ENCODE measurements at places on chromosomes 5 and 9. TPM values are rescaled to one million over a fixed set of nuclear protein-coding genes. Genes with fewer than 3 reads are reported as not detected.

DNA sequence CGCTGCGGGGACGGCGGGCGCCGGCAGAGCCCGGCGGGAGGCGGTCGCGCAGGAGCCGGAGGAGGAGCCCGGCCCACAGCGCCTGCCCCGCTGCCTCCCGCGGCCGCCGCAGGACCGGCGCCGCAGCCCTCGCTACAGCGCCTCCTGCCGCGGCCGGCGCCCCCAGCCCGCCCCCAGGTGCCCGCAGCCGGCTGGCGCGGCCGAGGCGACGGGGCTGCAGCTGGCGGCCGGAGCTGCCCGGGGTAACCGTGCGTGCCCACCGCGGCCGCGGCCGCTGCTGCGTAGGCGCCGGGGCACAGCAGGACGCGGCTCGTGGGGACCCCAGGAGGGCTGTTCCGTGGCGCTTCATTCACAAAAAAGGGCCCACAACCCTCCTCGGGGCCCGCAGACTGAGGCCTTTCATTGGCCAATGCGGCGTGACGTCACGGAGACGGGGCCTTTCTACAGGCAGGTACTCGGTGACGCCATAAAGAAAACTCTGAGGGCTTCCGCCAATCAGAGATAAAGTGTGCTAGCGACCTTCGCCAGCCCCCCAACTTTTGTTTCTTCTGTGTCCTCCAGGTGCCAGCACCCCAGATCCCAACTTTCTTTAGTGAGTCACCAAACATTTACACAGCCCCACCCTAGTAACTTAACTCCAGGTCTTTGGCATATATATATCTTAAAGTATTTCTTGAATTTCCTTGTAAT, at the start of gene CDC14B:
Gene CDC14B, minus strand, starts transcription at position 353 of the 690 bp plus-strand sequence. CDS start 465 bp downstream, outside the sequence.
- DNase-seq, result peak; percentile 84

DNA sequence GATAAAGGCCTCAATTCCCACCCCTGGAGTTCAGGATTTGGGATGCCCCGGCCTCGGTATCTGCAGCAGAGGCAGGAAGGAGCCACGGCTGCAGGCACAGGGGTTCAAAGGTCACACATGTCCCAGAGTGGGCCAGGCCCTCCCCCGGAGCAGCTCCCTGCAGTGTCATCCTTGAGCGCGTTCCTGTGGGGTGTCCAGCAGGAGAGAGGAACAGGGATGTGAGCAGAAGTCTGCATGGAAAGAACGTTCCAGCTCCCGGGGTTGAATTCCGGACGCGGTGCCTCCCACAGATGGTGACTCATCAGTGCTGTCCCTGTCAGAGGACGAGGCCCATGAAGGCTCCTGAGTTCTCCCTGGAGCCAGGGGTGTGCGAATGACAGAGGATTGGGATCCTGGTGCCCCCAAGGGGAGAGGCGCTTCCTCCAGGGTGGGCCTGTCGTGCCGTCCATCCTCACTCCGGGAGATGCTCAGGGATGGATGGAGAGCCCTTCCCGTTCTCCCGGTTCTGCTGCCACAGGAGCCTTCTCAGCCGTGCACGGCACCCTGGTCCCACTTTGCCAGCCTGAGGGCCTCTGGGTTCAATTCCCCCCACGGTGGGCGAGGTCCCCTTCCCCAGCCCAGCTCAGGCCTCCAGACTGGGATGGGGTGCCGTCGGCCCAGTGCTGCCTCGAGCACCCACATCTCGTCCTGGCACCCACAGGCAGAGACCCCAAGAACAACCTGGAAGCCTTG, 3.1 kb downstream of the LCN1 start:
- no peak for DNase-seq

- no peak for DNase-seq
These were observed 51.0 kb downstream of the DOCK2 start for GRCh38 chr5:169688106-169688505.

- no peak for DNase-seq
These were observed 265.7 kb upstream of the PANK3 start for GRCh38 chr5:168844922-168845296.

The EIF4EBP3 gene
- 116 TPM for total RNA-seq

DNA sequence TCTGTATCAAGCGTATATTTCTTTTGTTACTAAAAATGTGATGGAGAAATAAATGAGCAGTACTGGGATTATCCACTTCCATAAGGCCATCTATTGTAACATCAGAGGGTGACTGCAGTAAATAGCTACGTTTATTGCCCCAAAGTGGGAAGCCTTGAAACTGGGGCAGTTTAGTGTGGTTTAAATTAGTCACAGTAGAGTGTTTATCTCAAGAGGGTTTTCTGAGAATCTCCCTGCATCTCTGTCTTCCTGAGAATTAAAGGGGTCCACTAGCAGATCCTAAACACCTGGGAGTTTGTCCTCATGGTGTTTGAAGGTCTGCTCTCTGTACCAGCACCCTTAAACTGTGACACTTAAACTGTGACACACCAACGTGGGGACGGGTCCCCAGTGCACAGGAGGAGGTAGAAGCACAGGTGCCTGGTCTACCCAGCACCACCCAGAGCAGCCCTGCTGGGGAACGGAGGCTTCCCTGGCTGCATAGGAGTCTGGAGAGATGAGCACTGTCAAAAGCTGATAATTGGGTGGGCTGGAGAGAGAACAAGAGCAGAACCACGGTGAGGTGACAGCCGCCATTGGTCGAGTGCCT, 25.2 kb downstream of the PRRC2B start:
- no peak for DNase-seq

GRCh38 chr5:16546732-16547131, 70.1 kb downstream of the RETREG1 start:
- no peak for DNase-seq

GRCh38 chr5:1468629-1469527, 23.6 kb upstream of the SLC6A3 start:
- DNase-seq, result no peak

GRCh38 chr9:120619751-120620655, 40.0 kb upstream of the CDK5RAP2 start:
- DNase-seq, result no peak

GRCh38 chr5:143551820-143552251, 148.3 kb upstream of the NR3C1 start:
- no peak for DNase-seq

- DNase-seq, result no peak
These were observed 330.7 kb upstream of the POU5F2 start for GRCh38 chr5:94072116-94072515.

The ATP10B gene
- total RNA-seq, result 0.04 TPM

GRCh38 chr9:71302776-71303175, 181.4 kb upstream of the TRPM3 start:
- DNase-seq, result no peak

The FCN2 gene
- not detected for total RNA-seq

The STPG3 gene
- not detected for total RNA-seq

GRCh38 chr9:98502311-98502975, 206.3 kb downstream of the GABBR2 start:
- DNase-seq, result no peak

DNA sequence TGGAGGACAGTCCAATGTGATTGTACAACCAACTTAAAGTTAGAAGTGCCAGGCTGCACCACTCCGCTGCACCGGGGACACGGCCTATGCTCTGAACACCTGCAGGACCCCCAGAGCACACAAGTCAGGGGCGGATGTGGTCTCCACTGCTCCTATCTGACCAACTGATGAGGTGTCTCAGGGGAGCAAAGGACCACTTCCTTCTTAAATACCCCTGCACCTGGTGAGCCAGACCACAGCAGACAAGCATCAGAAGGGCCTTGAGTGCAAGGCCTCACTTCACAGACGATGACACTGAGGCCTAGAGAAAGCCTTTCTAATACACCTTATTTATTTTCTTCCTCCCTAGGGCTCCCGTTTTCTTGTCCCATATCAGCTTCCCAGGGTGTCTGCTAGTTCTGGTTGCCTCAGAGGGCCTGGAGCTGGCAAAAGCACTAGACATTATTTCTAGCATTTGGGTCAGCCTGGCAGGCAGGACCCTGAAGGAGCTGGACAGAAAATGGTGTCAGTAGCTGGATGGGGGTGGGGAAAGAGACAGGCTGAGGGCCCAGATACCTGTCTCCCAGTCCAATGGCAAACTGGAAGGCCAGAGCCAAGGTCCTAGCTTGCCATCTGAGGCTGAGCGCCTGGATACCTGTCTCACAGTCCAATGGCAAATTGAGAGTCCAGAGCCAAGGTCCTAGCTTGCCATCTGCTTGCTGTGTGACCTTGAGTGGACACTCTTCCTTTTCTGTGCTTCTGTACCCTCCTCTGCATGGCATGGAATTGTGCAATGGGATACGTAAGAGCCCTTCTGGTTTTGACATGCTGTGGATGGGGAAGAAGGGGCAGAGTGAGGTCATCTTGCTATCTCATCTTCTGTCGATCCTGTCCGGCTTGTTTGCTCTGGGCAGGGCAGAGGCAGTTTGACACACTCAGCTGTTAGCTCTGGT, 9.0 kb downstream of the CCDC69 start:
- no peak for DNase-seq

GRCh38 chr9:85900504-85901201, 40.3 kb upstream of the NAA35 start:
- DNase-seq, result no peak

DNA sequence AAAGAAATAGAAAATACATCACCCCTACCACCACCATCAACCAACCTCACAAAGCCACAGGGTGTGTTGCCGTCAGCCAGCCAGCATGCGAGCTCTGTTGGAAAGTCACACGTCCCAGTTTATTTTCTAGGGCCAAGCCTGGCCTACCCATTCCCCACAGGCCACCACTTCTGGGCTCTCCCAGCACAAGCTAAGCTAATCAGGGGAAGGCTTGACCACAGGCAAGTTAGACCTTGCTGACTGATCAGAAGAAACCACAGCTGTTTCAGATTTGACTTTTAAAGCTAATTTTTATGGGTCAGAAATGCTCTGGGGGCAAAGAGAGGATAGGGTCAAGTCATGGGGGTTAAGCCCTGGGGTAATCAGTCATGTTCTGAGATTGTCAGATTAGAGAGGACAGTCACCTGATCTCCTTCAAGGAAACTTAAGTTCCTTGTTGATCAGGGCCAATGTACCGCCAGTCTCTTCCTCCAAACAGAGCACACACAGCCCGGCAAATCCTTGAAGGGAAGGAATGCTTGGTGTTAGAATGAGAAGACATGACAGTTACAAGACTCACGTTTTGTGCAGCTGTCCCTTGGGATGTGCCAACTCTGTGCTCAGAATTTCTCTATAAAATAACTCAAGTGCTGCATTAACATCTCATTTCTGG, 7.6 kb downstream of the SHB start:
- DNase-seq, result no peak

- DNase-seq, result peak; percentile 1
These were observed 3.9 kb downstream of the VDAC1 start for GRCh38 chr5:134000696-134001453.

- no peak for DNase-seq
These were observed 321.7 kb upstream of the TNC start for GRCh38 chr9:115439641-115440040.

The TAF11L14 gene
- not detected for total RNA-seq

- DNase-seq, result no peak
These were observed 101.2 kb upstream of the GDNF start for GRCh38 chr5:37940931-37941623.

The AFAP1L1 gene
- 38.6 TPM for total RNA-seq

GRCh38 chr5:135650081-135650480, 71.3 kb upstream of the CXCL14 start:
- no peak for DNase-seq

DNA sequence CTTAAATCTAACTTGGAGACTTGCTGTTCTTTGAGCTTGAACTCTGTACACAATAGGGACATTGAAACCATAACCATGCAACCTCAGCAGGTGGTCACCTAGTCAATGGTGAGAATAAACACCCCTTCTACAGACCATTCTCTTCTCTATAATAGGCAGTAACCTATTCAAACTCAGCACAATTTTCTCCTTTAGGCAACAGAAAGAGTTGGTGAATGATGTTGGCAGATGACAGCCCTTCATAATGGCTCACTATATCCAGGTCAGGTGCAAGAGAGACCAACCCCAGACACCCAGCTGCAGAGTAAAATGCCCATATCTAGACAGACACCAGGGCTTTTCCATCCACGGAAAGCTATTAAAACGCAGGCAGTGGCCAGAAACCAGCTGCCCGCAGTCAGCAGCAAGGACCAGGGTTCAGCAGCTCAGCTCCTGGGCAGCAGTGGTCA, 106.7 kb downstream of the SERINC5 start:
- DNase-seq, result no peak

- DNase-seq, result no peak
These were observed 23.9 kb downstream of the B4GALT1 start for GRCh38 chr9:33143241-33143661.

DNA sequence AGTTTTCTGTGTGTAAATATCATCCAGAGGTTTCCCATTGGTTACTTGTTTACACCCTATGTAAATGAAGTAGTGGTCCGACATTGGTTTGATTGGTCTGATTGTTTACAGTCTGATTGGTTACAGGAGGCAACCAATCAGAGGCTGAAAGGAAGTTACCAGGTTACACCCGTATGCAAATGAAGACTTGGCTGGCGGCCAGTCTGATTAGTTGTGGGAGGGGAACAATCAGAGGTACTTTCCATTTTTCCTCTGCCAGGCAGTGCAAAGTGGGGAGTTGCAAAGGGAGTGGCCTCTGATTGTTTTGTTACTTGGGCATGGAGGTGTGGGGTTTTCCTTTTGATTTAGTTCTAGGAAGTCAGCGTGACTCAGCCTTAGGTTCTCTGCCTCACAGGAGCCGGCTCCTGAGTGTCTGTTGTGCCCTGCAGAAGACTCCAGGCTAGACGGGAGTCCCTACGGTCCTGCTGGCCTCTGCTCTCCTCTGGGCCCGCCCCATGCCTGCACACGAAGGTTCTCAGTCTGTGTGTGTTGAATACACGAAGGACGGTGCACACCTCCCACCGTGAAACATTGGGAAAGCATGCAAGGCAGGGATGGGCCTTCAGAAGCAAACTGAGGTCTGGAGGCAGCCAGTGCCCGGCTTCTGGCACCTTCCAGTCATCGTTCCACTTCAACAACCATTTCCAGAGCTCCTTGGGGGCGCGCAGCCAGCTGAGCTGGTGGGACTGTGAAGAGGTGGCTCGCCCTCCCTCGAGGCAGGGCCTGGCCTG, 42.9 kb downstream of the OLFM1 start:
- DNase-seq, result no peak

- no peak for DNase-seq
These were observed 65.7 kb downstream of the PCDH1 start for GRCh38 chr5:141812512-141812911.
